ENCODE measurements at places on chromosomes 11 and 22. TPM values are rescaled to one million over a fixed set of nuclear protein-coding genes. Genes with fewer than 3 reads are reported as not detected.

MUC6 gene
- total RNA-seq = not detected

LRRC74B gene
- not detected for total RNA-seq

DNA sequence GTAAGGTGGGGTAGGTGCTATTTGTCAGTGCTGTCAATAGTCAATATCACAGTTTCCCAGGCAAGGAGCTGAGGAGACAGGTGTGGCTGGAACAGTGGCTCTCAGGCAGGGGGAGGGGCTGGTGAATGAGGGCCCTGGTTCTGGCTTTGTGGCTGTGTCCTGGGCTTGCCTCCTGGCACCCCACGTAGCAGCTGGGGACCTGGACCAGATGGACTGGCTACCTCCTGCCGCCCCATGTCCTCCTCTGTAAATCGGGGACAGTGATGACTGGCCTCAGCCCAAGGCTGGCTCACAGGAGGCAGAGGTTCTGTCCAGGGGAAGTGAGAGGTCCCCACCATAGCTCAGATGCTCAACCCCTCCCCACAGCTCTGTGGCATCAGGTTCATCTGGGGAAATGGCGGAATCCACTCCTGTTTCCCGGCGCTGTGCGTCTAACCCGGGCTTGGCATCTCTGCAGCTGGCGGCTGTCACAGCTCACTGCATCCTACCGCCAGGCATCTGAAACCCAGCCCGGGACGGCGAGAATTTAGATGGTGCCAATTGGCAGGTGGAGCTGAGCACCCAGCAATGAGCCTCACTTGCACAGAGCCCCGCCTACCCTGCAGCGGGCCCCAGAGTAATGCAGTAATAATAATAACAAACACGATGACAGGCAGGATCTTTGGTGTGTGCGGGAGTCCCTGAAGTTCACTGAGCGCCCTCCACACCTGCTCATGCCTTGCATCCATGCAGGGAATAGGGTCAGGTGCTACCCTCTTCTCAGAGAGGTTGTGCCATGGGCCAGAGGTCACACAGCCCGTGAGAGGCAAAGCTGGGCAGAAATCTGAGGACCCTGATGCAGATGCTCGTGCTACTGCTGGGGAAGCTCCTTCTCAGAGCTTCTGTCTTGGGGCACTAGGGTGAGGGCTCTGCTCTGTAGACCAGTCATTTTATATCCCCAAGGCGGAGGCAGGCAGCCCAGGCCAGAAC, 27.8 kb upstream of the SHISAL1 start:
- no peak overlapping the region for H3K27ac ChIP-seq
- DNase-seq = no peak
- no peaks in the 10 kb centered on the region for H3K27me3 ChIP-seq
- H3K4me3 ChIP-seq = no peak overlapping the region
- H3K36me3 ChIP-seq = no peaks in the 10 kb centered on the region
- no peaks in the 10 kb centered on the region for H3K4me1 ChIP-seq

DNA sequence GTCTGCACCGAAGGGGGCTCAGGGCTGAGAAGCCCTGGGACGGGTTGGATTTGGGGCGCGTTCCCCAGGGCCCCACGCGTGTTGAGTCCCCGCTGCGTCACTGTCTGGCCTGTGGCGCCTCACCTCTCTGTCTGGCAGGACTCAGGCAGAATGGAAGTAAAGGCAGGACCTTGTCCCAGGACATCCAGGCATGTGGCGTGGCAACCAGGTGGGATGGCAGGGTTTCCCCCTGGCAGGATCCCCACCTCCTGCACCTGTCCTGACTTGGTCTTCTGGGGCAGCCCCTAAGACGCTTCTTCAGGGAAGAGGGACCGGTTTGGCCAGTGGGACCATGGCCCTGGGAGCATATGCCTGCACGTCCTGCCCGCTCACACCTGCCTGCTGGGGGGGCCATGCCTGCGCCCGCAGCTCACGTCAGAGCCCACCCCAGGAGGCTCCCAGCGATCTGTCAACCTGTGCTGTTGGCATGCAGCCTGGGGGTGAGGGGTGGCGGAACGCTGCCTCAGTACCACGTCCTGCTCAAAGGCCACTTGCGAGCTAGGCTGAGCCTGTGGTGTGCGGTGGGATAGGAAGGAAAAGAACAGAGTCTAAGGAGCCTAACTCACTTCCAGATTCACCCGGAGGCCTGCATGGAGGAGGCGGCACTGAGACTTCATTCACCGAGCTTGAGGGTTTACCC, 72.7 kb downstream of the KCNQ1 start:
- no peak overlapping the region for H3K27ac ChIP-seq
- H3K36me3 ChIP-seq = no peaks in the 10 kb centered on the region
- no peak for DNase-seq
- H3K27me3 ChIP-seq = no peaks in the 10 kb centered on the region

DNA sequence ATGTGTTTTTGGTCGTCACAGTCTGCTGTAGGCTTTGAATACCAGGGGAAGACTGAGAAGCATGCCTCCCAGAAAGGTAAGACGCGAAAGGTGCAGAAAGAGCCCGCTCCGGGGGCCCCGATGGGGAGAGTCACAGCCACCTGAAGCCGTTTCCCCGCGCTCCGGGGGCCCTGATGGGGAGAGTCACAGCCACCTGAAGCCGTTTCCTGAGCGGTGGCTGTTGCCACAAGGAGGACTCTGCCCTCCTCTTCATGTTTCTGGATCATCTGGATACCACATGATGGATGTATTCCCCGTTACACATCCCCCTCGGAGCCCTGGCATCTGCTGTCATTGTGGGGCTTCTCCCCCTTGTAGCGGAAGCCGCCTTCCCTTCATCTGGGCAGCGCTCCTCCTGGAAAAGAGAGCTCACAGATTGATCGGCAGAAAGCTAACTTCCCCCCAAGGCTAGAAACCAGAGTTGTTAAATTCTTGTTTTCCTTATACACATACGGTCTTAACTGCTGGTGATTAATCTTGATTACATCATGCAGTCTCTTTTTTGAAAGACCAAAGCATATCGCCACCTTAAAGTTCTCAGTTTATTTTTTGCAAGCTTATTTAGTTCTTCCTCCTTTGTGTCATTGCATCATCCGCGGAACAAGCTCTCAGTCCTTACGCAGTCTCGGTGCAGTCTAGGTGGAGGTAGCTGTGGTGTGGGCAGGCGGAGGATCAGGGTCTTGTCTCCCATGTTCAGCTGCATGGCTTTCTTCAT, 17.5 kb downstream of the CTTN start:
- no peaks in the 10 kb centered on the region for H3K4me1 ChIP-seq
- no peaks in the 10 kb centered on the region for H3K36me3 ChIP-seq
- DNase-seq = no peak
- H3K27me3 ChIP-seq = no peaks in the 10 kb centered on the region
- no peak overlapping the region for H3K4me3 ChIP-seq
- H3K27ac ChIP-seq = no peak overlapping the region

- H3K27ac ChIP-seq = no peak overlapping the region
- no peaks in the 10 kb centered on the region for H3K27me3 ChIP-seq
- no peaks in the 10 kb centered on the region for H3K36me3 ChIP-seq
- no peak for DNase-seq
- H3K4me3 ChIP-seq = no peak overlapping the region
Measured at GRCh38 chr11:46472662-46472994, 81.1 kb upstream of the CHRM4 start.

DNA sequence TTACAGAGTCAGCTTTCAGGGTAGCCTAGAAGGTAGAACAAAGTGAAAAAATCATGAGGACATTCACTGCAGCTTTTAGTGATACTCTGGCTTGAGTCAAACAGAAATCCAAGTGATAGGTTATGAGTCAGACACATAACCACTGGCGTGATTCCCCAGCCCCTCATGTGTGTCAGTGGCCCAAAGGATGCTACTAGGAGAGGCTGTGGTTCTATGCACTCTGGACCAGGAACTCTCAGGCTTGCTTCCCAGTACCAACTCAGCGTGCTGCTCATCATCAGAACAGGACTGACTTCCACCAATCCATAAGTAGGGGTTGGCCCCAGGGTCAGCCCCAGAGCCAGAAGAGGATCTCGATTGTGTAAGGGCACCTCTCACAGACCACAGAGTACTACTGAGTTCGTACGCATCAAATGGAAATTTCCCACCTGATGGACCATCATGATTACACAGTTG, 116.8 kb downstream of the MED15 start:
- no peaks in the 10 kb centered on the region for H3K4me1 ChIP-seq
- no peak overlapping the region for H3K4me3 ChIP-seq
- H3K27me3 ChIP-seq = peaks cover 3% of the 10 kb centered on the region
- no peak overlapping the region for H3K27ac ChIP-seq
- DNase-seq = no peak
- no peaks in the 10 kb centered on the region for H3K36me3 ChIP-seq

DNA sequence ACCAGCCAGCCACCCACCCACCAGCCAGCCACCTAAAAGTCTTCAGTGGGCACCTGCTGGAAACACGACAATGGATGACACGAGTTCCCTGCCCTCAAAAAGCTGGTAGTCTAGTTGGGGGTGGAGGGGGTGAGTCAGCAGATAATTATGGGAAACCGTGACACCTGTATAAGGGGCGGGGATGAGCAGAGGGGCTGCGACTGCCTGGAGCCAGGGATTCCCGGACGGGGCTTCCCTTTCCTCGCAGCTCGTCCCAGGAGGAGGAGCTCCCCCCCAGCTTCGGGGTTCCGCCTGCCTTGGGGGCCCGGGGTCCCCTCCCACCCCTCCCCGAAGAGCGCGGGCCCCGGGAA, 2.3 kb upstream of the RTN4RL2 start:
- no peak overlapping the region for H3K4me3 ChIP-seq
- peaks cover 27% of the 10 kb centered on the region for H3K27me3 ChIP-seq
- no peaks in the 10 kb centered on the region for H3K36me3 ChIP-seq
- H3K4me1 ChIP-seq = peaks cover 29% of the 10 kb centered on the region
- no peak overlapping the region for H3K27ac ChIP-seq

CD6 gene
- total RNA-seq = 229 TPM

ADM2 gene
- 3.5 TPM for total RNA-seq

SEPTIN5 gene
- 0.20 TPM for total RNA-seq

DNA sequence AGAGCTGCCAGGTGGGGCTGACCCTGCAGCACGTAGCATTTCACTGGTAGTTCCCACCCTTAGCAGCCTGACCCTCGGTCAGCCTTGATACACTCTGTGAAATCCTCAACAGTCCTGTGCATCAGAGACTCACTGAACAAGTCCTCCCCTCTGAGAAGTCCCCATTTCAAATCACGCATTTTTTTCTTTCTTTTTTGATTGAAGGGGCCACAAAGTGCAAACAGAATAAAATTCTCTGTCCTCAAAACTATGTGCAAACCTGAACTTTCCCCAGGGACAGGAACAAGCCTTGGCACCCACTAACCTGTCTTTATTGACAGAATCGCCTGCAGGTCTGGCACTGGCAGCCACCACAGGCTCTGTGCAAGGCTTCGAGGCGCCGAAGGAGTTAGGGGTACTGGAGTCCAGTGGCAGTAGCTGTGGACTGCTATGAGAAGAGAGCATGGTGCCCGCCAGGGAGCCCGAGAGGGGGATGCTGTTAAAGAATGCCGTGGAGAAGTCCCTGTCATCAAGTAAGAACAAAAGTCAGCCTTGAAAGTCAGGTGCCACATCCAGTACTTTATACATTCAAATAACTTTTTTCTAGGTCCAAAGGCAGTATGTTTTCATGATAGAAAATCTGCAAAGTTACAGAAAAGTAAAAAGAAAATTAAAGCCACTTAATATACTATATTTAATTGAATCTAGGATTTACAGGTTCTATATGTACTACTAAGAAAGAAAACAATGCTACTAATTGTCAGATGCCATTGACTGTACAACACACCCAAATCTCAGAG, 53.8 kb downstream of the HIRA start:
- no peak overlapping the region for H3K27ac ChIP-seq
- no peak for DNase-seq
- no peaks in the 10 kb centered on the region for H3K27me3 ChIP-seq
- H3K4me3 ChIP-seq = no peak overlapping the region

- no peaks in the 10 kb centered on the region for H3K36me3 ChIP-seq
- no peaks in the 10 kb centered on the region for H3K4me1 ChIP-seq
- no peak overlapping the region for H3K4me3 ChIP-seq
- H3K27ac ChIP-seq = no peak overlapping the region
Measured at GRCh38 chr11:128862908-128863660, 4.0 kb downstream of the KCNJ1 start.

DNA sequence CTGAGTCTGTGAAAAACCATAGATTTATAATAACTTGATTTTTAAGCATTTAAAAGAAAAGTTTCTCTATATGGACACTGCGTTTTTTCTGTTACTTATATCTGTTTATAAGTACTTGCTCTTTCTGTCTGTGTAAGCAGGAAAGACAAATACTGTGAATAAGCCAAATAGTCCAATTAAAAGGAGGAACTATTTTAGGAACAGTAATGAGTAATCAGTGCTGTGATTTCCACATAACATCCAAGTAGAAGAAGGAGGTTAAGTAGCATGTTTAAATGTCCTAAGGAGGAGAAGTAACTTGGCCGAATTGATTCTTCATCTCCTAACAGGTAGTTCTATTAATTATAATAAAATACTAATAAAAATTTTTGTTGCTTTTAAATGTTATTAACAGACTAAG, 40.8 kb downstream of the ZNF214 start:
- no peak for DNase-seq
- no peaks in the 10 kb centered on the region for H3K27me3 ChIP-seq
- H3K27ac ChIP-seq = no peak overlapping the region
- H3K4me1 ChIP-seq = no peaks in the 10 kb centered on the region
- no peaks in the 10 kb centered on the region for H3K36me3 ChIP-seq

DNA sequence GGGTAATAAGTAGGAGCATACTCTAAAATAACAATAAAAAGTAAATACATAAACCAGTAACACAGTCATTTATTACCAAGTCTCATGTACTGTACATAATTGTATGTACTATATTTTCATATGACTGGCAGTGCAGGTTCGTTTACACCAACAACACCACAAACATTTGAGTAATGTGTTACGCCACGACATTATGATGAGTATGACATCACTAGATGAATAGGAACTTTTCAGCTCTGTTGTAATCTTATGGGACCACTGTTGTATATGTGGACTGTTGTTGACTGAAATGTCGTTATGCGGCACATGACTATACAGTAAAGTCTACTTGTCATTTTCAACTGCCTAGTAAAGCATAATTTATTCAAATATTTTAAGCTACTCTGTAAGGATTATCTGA, 18.6 kb downstream of the KIF18A start:
- no peak overlapping the region for H3K27ac ChIP-seq
- H3K27me3 ChIP-seq = no peaks in the 10 kb centered on the region
- DNase-seq = no peak

UCP3 gene
- 2.9 TPM for total RNA-seq

EXT2 gene
- 38.5 TPM for total RNA-seq

OOSP4A gene
- total RNA-seq = not detected

GRCh38 chr11:93512073-93512475, 31.1 kb downstream of the SMCO4 start:
- no peaks in the 10 kb centered on the region for H3K4me1 ChIP-seq
- H3K4me3 ChIP-seq = no peak overlapping the region
- no peaks in the 10 kb centered on the region for H3K36me3 ChIP-seq
- no peak for DNase-seq
- no peaks in the 10 kb centered on the region for H3K27me3 ChIP-seq
- no peak overlapping the region for H3K27ac ChIP-seq

UPB1 gene
- not detected for total RNA-seq

TMPRSS6 gene
- total RNA-seq = 0.68 TPM

- H3K4me3 ChIP-seq = no peak overlapping the region
- H3K27ac ChIP-seq = no peak overlapping the region
- H3K4me1 ChIP-seq = peaks cover 27% of the 10 kb centered on the region
- no peak for DNase-seq
Measured at GRCh38 chr11:110519796-110520195, 90.0 kb downstream of the FDX1 start.

Data from CD8-positive, alpha-beta memory T cell (primary cell).